Activated CD4-positive, alpha-beta T cell treated with anti-CD3 and anti-CD28 coated beads for 24 hours (primary cell): ENCODE measurements at places on chromosomes 4 and X.

- no peak for DNase-seq
Measured at GRCh38 chrX:2643880-2644279, 47.2 kb upstream of the CD99 start.

DNA sequence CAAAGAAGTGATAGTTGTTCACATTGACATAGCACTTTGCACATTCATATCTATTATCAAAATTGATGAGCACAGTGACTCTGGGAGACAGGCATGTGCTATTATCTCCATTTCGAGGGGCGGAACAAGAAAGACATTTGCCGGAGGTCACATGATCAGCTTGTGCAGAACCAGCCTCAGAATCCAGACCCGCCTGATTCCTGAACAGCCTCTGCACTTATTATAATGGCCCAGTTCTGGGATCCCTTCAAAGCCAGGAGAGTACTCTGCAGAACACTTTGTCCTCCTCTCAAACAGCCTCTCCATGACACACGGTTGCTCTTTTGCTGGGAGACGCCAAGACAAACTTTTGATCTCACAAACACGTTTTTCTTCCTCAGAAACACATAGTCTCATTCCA, 48.4 kb downstream of the RWDD4 start:
- no peak for DNase-seq

DNA sequence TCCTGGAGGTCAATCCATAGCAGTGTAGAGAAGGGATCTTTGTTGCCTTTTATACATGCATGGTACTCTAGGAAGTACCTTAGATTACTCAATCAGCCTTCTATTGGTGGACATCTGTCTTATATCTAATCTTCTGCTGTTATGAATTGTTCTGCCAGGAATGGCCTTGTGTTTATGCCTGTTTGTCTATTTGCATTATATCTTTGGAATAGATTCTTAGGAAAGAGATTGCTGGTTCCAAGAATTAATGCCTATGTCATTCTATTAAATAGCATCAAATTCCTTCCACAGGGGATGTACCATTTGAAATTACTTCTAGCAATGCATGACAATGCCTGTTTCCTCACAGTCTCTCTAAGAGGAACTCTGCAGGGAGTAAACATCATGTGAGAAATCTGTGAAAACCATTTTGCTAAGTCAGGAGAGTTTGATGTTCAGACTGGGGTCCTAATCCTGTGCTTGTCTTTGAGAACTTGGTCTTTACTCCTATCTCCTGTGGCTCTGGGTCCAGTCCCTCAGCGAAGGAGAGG, 42.5 kb downstream of the BEX3 start:
- no peak for DNase-seq

GRCh38 chr4:8209181-8209874, 10.2 kb downstream of the SH3TC1 start:
- no peak for DNase-seq

GRCh38 chr4:160795216-160795615, 1368.6 kb downstream of the FSTL5 start:
- DNase-seq, result no peak

- DNase-seq, result no peak
Measured at GRCh38 chr4:99201690-99202089, 17.4 kb downstream of the ADH6 start.

- DNase-seq, result no peak
Measured at GRCh38 chr4:25953740-25954139, 39.7 kb downstream of the SMIM20 start.

DNA sequence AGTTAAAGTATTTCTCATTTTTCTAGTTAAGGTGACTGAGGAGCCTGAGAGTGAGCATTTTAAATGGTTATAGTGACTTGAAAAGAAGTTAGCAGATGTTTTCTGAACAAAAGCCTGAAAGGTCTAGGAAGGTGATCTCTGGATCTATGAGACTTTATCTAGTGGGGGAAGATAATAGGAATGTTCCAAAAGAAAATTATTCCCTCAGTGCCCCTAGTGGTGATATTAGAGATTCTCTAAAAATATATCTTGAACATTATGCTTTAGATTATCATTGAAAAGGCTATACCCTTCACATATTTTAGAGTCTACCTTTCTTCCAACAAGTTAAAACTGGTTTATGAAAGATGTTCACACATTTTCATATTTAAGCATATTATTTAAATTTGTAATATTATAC, 69.0 kb upstream of the SPANXN1 start:
- DNase-seq, result no peak

GRCh38 chr4:46980851-46981250, 12.5 kb downstream of the GABRA4 start:
- DNase-seq, result no peak

DNA sequence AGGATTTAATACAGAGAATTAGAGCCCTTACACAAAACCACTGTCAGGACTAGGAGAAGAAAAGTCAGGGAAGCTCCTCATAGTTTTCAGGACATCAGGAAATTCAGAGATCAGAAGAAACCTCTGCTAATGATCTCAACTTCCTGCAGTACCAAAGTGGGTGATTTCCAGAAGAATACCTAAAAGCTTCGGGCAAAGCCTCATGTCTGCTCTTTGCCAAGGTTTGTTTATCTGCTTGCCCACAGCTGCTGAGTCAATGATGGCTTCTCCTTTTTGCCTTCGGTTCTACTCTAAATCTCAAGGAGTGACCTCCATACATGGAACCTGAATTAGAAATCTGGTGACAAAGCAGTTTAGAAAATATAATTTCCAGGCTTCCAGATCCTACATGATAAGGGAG, 68.4 kb downstream of the USP38 start:
- DNase-seq, result no peak

- DNase-seq, result no peak
Measured at GRCh38 chrX:127570276-127570675, 481.9 kb downstream of the ACTRT1 start.

DNA sequence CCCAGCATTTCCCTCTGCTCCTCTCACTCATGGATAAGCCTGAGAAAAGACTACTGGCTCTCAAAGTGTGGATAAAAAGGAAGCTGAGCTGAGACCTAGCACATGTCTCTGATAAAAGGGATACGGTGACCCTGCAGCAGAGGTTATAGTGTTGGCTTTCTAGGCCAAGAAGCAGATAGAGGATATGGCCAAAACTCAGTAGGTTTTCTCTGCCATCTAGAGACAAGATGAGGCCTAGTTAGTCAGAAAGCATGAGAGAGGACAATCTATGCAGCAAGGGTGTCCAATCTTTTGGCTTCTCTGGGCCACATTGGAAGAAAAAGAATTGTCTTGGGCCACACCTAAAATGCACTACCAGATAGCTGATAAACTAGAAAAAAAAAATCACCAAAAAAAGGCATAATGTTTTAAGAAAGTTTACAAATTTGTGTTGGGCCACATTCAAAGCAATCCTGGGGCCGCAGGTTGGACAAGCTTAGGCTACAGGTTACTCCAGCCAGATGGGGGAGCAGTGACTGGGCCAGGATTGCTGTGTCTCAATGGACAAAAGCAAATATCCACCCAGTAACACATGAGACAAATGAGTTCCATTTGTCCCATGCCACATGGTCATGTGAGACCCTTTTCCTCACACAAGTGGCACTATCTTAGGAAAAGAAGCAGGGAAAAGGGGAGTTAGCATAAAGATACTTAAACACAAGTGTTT, 411.4 kb downstream of the INPP4B start:
- DNase-seq, result no peak

GRCh38 chr4:159770401-159770800, 667.5 kb downstream of the RAPGEF2 start:
- DNase-seq, result no peak

DNA sequence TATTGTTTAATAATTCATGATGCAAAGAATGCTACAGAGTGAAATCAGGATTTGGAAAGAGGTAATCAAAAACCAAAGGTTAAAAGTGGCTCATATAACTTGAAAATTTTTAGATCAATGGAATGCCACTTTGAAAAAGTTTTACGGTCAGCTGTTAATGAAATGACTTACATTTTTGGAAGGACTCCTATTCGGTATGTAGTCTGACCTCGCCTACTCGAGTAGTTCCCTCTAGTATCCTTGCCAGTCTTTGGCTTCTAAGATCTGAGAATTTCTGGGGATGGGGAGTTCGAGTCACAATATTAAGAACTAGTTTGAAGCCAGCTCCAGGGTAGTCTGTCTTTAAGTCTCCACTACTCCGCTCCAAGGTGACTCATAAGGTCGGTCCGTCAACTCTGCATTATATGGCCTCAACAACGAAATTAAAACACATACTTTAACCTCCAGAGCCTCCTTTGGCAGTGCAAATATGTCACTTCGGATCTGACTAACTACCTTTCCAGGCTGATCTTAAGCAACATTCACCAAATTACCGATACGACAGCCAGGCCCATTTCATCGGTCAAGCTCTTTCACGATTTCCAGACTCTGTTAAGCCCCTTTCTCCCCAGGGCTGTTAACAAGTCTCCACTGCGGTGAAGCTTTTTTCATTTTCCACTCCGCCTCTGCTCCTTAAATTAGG, 733 bp upstream of the NAA15 start:
- no peak for DNase-seq

GRCh38 chr4:11397146-11397545, 31.5 kb downstream of the HS3ST1 start:
- no peak for DNase-seq

DNA sequence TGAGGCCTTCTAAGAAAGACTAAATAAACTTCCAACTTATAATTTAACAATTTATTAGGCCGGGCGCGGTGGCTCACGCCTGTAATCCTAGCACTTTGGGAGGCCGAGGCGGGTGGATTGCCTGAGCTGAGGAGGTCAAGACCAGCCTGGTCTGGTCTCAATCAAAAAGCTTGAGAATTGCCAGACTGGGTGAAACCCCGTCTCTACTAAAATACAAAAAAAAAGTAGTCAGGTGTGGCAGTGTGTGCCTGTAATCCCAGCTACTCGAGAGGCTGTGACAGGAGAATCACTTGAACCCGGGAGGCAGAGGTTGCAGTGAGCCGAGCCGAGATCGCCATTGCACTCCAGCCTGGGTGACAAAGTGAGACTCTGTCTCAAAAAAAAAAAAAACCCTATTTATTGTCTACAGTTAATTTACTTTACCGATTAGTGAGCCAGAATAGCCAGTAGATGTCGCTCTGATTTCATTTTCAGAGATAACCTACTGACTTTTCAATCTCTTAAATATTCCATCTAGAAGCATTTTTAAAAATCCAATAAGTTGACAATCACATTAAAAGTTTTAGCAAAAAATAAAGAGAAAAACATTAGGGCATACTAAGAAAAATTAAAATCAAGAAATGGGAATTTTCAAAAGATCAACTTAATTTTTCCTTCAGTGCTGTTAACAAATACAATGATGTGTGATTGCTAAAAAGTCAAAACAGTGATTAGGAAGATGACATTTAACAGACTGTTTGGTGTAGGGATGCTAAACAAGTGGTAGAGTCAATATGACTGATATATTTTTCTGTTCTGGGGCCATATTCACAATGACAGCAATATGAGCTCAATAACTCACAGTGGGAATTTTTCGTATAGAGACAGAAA, 4.3 kb upstream of the SHROOM3 start:
- DNase-seq, result no peak

DNA sequence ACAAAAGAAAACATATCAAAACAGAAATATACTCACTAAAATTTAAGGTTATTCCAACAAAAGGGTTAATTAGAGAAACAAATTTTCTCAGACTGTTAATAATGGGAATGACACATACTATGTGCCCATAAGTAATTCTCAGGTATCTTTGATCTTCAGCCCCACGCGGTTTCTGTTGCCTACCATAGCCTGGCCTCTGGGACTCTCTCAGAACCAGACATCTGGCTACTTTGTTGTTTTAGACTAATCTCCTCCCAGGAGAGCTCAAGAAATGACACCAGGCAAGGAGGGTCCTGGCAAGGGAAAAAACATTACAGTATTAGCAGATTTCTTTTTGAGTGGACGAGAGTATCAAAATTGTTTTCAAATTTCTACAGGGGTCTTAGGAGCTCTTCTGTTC, 43.7 kb downstream of the SLC10A7 start:
- DNase-seq, result no peak

- DNase-seq, result no peak
Measured at GRCh38 chr4:3221184-3221494, 27.8 kb upstream of the MSANTD1 start.

DNA sequence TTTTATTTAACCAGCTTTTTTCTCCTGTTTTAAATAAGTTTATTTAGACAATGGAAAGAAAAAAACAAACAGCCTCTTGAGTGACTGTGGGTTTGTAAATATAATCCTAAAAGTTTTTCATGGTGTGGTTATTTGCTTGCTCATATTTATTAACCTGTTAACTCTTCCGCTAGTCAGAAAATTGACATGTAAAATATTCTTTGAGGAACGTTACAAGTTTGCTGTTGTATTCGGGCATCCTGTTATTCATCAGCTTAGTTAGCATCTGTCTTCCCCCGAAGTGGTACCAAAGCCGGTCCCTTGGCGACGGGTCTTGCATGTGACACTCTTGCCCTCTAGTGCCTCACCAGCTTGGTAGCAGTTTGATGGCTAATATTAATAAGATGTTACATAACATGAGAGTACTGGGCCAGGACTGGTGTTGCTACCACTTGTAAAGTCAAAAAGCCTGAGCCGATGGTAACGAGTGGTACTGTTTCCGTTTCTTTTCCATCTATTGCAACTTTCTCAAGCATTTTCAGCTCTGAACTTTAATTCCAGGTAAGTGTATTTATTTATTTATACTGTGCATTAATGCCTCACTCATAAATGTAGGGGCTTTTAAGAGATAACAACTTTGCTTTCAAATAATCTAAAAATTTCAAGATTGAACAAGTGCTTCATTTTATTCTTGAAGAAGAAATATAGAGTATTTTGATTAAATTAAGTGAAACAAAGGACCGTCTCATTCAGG, at the start of gene NDST3:
NDST3 (plus strand) TSS at position 434 of the 733 bp plus-strand sequence. CDS start 19,425 bp downstream, outside the sequence.
- DNase-seq, result no peak

DNA sequence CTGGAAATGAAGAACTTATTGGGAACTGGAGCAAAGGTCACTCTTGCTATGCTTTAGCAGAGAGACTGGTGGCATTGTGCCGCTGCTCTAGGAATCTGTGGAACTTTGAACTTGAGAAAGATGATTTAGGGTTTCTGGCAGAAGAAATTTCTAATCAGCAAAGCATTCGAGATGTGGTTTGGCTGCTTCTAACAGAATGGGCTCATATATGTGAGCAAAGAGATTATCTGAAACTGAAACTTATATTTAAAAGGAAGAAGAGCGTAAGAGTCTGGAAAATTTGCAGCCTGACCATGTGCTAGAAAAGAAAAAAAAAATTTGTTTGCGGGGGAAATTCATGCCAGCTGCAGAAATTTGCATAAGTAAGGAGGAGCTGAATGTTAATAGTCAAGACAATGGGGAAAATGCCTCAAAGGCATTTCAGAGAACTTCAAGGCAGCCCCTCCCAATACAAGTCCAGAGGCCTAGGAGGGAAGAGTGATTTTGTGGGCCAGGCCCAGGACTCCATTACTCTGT, 35.9 kb upstream of the PAPSS1 start:
- DNase-seq, result no peak

DNA sequence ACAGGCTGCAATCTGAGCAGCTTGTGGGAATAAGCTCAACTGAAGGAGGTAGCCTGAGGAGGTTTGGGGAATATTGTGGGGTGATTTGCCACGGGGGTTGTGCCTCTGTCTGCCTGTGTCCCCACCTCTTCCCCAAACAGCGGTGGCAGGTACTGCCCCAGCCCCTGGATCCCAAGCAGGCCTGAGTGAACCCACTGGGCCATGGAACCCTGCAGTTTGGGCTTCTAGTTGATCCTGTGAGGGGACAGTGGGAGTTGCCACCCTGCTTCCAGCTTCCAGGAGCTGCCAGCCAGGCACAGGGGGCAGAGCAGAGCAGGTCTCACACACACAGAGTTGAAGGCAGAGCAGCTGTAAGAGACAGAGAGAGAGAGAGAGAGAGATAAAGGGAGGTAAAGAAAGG, 97.4 kb downstream of the PJA1 start:
- DNase-seq, result no peak

GRCh38 chr4:8732092-8732491, 139.5 kb downstream of the CPZ start:
- DNase-seq, result no peak

GRCh38 chr4:73701116-73701515, 39.3 kb upstream of the CXCL8 start:
- DNase-seq, result no peak
